ENCODE measurements at places on chromosomes 12 and 14.
A peak's percentile ranks its signal among the peaks of the same experiment; 100 is the strongest.

GRCh38 chr12:106227641-106228319 is 20.0 kb downstream of the CKAP4 start:
- no peak for DNase-seq

GRCh38 chr12:110165540-110166159 is 41.5 kb downstream of the IFT81 start:
- no peak for DNase-seq

GRCh38 chr14:68409387-68409786 is 383.5 kb downstream of the ZFP36L1 start:
- no peak for DNase-seq

DNA sequence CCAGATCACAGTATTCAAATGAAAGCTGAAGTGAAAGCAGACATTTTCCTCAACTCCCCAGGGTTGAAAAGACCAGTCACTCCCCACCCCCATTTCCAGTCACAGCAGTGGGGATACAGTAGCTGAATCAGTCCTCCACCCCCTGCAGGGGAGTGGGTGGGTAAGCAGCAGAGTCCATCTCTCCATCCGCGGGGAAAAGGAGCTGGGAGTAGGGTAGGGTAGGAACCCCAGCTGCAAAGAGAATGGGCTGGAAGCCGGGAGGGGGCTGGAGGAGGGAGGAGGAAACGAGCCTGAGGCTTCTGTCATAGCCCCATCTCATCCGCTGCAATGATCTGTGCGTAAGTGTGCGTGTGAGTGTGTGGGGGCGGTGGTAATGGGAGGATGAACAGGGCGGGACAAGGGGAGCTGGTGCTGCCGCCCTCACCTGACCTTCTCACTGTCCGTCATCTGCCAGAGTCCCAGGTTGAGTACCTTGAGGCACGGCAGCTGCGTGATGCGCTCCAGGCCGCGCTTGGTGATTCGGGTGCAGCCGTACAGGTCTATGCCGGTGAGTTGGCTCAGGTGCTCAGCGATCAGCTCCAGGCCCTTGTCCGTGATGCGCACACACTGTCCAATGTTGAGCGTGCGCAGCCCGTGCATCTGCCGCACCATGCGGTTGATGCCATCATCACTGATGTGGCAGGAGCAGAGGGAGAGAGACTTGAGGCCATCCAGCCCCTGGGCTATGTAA is 1.8 kb downstream of the FBXL14 start:
- DNase-seq, result no peak

GRCh38 chr12:63196168-63196567 is 45.2 kb upstream of the AVPR1A start:
- DNase-seq, result no peak

DNA sequence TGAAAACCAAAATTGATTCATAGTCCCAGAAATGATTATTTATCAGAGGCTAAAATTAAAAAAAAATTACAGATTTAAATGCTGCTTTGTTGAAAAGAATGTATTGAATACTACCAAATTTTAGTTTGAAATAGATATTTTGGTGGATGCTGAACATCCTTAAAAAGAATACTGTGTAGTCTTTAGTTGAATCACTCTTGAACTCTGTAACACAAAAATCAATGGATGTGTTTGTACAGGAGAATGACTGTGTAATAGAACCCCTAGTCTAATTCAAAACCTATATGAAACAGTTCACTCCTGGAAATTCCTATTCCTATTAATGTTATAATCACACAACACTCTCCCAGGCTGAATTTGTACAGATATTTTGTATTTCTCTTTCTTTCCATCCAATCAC is 1.5 kb upstream of the TSPAN8 start:
- DNase-seq, result no peak

- DNase-seq, result peak; percentile 91
Observed at GRCh38 chr14:56199095-56199981, 81.1 kb downstream of the PELI2 start.

GRCh38 chr14:59166258-59166657 is 22.2 kb upstream of the DAAM1 start:
- DNase-seq, result no peak

- no peak for DNase-seq
Observed at GRCh38 chr12:54393207-54393609, 8.7 kb upstream of the ZNF385A start.

GRCh38 chr12:49068879-49069506 is 786 bp downstream of the RHEBL1 start:
- no peak for DNase-seq

GRCh38 chr12:25017336-25017735 is 68.4 kb upstream of the BCAT1 start:
- DNase-seq, result no peak

GRCh38 chr14:67417633-67418032 is 5.7 kb upstream of the PLEK2 start:
- no peak for DNase-seq

DNA sequence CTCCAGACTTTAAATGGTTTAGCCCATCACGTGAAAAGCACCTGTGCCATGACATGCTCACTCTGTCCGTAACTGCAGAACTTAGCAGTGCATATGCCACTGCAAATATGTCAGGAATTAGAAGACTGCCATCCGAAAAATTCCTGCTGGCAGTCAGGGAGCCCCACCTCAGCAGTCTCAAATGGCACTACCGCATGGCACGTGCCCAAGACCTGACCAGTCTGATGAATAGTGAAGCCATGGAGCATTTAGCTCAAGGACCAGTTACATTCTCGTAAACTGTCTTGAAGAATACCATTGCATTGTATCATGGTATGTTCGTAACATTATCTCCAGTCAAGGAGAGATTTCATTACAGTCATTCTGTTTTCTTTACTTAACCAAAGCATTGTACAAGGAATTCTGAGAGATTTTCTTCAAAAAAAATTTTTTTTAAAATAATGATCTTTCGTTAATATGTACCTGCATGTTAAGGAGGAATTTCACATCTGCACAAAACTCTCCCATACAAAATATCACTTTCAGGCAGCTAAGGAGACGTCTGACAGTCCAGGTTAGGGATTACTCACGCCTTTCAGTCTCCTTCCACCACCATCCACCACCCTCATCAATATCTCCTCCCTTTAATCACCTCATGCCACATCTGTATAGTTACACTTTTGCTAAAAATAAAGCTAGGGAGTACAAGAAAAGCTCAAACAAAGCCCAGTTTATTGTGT is 138.5 kb downstream of the ANO2 start:
- no peak for DNase-seq

DNA sequence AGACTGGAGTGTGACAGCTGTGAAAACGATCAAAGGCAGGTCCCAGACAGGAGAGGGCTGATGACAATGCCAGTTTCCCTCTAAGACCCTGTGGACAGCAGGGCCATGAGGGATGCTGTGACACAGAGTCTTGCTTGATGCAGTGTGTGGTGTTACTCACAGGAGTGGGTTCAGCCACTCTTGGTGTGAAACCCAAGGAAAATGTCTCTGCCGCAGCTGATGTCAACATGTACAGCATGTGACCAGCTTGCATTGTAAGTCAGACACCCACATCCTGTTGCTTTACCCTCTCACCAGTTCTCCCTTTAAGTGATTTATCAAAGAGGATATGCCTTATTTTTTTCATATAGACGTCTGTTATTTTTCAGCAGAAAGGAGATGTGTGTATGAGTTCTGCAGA is 268.6 kb downstream of the BTG1 start:
- no peak for DNase-seq

GRCh38 chr12:117038023-117038680 is 61.1 kb downstream of the TESC start:
- no peak for DNase-seq

DNA sequence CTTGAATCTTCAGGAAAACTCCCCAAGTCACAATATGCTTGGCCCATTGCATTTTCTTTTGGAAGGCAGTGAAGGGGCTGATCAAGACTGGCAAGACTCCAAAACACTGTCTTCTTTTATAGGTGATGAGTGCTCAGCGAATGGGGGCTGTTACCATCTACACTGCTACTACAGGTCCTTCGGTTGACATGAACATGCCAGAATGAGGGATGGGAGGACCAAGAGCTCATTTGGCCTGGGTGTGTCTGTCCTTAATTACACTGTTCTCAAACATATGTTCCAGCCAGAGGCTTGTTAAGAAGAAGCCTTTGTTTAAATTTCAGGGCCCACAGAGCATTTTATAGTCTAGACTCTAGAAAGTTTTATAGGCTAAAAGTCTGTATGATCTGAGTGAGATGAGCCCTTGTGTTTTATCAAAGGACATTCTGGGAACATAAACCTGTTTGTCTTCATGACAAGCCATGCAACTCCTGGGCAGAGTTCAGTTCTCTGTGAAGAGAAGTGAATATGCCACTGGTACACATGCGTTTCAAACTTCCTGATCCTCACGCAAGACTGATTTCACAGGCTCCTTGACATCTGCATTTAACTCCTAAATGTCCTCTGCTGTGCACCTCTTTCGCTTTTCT is 4.7 kb upstream of the FAM234B start:
- no peak for DNase-seq
